ENCODE measurements at places on chromosomes 6 and 20. TPM values are rescaled to one million over a fixed set of nuclear protein-coding genes. Genes with fewer than 3 reads are reported as not detected.

Gene HLA-A
- total RNA-seq = 2,135 TPM

Gene FAM184A
- total RNA-seq = 0.79 TPM

Gene TNNC2
- not detected for total RNA-seq

Gene VARS2
- 7.4 TPM for total RNA-seq

Gene DEFB116
- not detected for total RNA-seq

Gene MTFR2
- total RNA-seq = 12.0 TPM

- no peak for DNase-seq
These were observed 6.5 kb downstream of the GZF1 start for GRCh38 chr20:23368316-23369071.

DNA sequence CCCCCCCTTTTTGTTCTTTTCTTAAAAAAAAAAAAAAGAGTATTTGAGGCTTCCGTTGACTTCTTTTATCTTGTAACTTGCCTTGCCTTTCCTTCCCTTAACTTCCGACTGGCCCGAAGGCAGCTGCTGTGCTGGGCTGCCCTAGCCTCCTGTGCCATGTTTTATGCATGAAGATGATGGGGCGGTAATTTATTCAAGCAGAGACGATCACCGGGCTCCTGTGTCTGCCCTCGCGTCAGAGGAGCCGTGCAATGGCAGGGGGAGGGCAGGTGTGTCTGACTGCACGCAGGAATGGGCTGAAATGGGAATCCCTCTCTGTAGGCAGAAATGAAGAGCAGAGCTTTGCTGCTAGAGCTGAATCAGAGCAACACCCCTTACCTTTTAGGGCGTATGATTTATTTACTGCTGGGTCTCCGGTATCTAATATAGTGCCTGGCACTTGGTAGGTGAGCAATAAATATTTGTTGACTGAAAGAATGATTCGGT is 106.3 kb upstream of the RIPOR2 start:
- DNase-seq = no peak

- peak; percentile 97 for DNase-seq
These were observed at the start of gene TRIM38 for GRCh38 chr6:25962149-25963127. Gene TRIM38 (plus strand): TSS chr6:25962802. CDS start chr6:25966523, 3,721 bp downstream.

GRCh38 chr6:129543981-129544380 is 166.0 kb downstream of the ARHGAP18 start:
- DNase-seq = peak; percentile 31

DNA sequence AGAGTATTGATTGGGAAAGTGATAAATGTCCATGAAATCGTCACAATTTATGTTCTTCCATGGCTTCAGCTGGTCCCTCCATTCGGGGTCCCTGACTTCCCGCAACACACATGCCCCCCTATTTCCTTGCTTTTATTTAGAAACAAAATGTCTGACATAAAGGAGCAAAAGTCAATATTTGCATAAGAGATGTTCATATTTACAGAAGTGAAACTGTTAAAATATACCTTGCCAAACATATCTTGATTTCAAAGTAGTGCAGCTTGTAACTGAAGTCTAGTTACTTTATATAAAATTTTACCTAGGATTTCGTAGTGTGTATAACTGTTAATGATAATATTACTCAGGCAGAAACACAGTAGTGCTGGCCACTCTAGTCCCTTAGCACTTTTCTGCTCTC is 548.9 kb upstream of the ADGRB3 start:
- DNase-seq = no peak

DNA sequence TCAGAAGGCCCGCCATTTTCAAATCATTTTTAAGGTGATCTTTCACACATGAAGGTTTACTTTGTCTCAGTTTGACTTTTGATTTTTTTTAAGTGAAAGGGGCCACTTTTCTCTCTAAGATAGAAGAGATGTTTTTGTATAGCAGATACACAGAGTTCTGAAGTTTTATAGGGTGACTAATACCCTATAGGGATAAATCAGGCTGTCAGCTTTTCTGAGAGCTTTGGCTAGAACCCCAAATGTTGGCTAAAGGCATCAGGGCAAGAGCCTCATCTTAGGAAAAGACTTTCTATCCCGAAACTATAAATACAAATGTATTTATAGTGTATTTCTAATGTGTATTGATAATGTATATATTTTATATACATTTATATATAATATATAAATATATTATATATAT is 181.4 kb downstream of the TBX18 start:
- DNase-seq = peak; percentile 75

GRCh38 chr20:16446246-16446645 is 127.0 kb downstream of the KIF16B start:
- DNase-seq = no peak

- no peak for DNase-seq
These were observed 26.1 kb upstream of the RIPOR2 start for GRCh38 chr6:24961852-24962251.

DNA sequence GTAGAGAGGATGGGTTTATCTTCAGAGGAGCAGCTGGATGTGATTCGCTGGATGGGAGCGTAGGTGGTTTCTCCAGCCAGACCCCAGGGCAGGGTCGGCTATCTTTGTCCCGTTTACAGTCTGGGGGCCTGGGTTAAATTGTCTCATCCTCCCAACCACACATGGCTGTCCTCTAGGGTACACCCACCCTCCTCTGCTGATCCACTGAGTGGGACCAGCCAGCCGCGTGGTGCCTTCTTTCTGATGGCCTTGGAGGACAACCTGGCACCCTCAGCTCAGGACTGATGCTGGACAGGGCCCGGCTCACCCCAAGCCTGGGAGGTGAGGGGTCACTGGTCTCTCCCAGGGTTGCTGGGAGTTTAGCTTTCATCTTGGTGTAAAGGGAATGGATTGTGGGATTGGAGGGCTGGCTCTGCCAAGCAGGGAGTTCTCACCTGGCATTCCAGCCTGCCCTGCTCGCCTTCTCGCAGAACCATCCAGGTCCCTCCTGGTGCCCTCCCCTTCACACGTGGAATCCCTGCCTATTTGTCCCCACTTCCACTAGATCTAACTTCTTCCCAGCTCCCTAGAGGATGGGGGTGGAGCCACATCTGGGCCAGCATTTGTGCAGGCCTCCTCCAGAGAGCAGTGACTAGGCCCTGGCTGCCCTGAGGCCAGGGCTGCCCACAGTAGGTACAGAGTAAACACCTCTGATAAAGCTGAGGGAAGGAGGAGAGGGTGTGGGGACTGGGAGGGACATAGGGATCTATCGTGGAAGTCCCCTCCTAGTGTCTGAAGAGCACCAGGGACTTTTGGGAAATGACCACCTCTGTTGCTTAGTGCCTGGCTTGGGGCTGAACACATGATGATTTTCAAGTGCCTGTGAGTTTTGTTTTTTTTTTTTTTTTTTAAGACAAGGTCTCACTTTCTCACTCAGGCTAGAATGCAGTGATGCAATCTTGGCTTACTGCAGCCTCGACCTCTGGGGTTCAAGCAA is 1.6 kb downstream of the ITPR3 start:
- DNase-seq = peak; percentile 81

GRCh38 chr20:33159713-33160112 is 8.2 kb upstream of the BPIFA2 start:
- no peak for DNase-seq

DNA sequence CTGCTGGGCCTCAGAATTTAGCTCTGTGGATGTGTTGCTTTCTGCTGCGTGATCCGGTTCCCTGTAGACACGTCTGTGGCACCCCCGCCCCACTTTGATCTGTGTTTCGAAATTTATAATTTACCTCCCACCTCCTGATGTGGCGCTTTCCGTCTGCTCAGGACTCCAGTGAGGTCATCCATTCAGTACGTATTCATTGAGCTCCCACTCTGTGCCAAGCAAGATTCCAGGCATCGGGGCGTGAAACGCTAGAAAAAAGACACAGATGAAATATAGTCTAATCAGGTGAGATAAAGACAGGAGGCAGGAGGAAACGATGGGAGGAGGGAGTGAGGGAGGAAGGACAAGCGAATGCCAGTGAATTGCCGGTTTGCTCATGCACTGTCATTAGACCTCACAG is 431.9 kb upstream of the SULF2 start:
- no peak for DNase-seq

- peak; percentile 67 for DNase-seq
These were observed 466.1 kb downstream of the BTBD3 start for GRCh38 chr20:12383821-12384220.

GRCh38 chr6:63553208-63553607 is 19.1 kb upstream of the LOC128125822 start:
- no peak for DNase-seq
